ENCODE measurements at places on chromosomes 3 and 15.
A peak's percentile ranks its signal among the peaks of the same experiment; 100 is the strongest.

DNA sequence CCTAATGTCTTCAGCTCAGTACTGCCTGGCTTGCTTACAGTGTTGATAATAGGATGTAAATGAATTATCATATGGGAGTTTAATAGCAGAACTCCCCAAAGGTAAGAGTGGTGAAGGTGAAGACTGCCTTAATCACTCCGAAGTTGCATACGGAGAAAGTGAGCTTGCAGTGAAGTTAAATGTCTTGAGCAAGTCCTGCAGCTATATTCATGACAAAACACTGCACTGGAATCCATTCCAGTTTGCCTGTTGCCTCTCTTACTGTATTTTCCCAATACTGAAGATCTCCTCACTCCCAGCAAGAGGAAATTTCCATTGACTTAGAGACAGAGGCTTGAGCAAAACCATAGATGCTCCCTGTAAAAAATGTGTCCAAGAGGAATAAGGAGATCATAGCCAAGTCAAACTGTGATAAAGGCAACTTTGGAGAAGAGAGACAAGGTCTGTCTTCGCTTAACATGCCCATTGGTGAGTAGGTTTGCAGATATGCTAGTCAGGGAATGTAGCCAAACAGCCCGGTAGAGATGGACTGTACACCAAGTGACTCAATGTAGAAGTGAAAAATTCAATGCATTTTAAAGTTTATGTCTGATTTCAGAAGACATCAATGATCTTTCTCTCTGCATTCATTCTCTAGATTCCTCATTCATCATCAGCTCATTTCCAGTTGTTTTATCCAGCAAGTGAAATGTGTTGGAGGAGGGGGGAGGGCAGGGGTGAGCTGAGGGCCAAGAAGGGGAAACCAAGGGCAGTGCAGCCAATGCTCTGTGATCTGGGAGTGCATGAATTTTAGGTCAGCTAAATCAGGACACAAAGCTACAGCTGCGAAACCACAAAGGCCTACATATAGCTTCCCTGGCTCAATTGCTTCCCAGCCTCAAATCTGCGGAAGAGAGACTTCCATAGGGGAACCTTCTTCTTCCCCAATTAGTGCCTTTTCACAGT lies 667.1 kb upstream of the NR2F2 start:
- DNase-seq = no peak

GRCh38 chr3:17399586-17399985 lies 342.8 kb downstream of the TBC1D5 start:
- DNase-seq = no peak

DNA sequence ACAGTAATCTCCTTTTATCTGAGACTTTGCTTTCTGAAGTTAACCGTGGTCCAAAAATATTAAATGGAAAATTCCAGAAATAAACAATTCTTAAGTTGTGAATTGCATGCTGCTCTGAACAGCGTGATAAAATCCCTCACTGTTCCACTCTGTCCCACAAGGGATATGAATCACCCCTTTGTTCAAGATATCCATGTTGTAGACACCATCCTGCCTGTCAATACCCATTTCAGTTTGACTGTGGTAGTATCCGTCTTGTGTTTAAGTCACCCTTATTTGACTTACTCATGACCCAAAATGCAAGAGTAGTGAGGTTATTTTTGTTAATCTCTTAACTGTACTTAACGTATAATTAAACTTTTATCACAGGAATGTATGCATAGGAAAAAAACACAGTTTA lies 435.0 kb downstream of the SHQ1 start:
- DNase-seq = no peak

DNA sequence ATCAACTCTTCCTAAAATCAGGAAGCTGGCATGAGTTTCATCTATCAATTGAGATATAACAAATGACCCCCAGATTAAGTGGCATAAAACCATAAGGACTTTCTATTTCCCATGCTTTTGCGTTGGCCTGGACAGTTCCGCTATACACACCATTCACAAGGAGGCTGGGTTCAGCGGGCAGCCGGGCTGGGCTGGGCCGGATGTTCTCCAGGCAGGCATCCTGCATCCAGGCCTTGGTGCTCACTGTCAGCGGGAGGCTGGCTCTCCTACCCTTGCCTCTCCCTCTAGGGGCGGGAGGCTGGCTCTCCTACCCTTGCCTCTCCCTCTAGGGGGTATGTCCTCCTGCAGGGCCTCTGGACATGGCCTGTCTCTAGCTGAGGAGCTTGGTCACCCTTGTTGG lies 266.0 kb upstream of the ARRDC4 start:
- no peak for DNase-seq

DNA sequence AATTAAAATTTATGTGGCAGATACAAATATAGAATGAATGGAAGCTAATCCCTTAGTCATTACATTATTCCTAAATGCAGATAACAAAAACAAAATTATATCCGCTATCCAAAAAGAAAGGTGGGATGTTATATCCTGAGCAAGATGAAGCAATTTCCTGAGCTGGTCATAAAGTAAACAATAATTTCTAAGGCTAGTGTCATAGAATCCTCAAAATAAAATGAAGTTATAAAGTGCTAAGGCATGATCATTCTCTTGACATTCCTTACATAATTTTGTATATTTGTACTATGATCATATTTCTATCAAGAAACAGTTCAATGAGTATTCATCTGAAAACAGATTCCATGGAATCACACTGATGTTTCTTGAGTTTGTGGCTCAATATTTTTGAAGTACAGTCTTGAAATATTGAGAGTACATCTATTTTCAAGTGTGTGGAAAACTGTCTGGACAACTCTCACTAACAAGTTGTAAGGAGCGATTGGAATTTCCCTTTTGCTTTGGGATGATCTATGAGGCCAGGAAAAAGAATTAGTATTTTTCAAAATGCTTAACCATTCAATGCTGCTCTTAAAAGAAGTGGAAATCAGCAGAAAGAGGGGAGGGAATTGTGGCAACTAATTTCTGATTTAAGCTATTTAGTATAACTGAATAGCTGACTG lies 92.4 kb downstream of the ABI3BP start:
- no peak for DNase-seq

DNA sequence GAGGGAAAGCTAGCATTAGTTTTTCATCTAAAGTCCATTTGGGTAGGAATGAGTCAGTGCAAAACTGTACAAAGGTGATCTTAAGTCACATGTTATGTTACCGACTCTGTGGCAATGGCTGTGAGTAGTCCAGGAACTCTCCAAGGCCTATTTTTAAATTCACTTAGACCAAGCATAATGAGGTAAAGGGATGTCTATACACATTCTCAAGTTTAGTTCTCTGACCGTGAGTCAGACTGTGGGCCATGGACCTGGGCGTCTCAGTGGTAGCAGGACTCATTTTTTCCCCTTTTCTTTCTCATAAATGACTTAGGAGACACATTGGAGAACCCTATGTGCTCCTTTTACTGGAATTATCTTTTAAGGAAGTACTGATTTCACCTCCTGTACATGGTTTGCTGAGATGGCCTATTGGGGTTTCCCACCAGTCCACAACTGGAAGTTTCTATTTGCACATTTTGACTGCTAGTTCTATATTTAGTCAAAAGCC lies 488.7 kb upstream of the TPRG1 start:
- no peak for DNase-seq

GRCh38 chr15:90818251-90819210 lies 49.9 kb upstream of the FURIN start:
- DNase-seq = no peak

DNA sequence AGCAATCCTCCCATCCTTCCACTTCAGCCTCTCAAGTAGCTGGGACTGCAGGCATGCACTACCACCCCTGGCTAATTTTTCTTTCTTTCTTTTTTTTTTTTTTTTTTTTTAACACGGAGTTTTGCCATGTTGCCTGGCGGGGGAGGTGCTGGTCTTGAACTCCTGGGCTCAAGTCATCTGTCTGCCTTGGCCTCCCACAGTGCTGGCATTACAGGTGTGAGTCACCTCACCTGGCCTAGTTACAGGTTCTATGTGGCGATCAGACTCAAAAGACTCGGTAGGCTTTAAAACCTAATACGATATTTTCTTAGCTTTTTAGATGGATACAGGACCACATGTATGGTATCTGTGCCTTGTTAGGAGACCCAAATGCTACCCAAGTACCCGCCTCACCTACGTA lies 14.0 kb upstream of the SLC25A26 start:
- no peak for DNase-seq

DNA sequence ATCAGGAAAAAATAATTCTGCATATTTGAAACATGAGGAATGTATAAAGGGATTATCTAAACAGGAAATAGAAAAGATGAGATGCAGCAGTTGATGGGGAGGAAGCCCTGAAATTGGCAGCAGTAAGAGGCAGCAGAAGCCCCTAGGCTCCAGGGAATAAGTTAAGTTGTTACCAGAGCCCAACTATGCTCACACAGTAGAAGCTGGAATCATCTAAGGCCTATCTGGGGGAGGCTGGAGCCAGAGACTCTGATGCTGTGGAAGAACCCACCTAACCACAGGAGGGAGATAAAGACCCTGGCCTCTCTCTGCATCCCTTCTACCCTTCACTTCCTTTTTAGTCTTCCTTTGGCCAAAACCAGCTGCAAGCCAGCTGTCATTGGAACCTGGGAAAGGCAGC lies 519.7 kb downstream of the DIPK2A start:
- no peak for DNase-seq

GRCh38 chr15:70494852-70495571 lies 268.3 kb downstream of the UACA start:
- no peak for DNase-seq

- no peak for DNase-seq
Observed at GRCh38 chr15:39657668-39658067, 76.8 kb downstream of the THBS1 start.

DNA sequence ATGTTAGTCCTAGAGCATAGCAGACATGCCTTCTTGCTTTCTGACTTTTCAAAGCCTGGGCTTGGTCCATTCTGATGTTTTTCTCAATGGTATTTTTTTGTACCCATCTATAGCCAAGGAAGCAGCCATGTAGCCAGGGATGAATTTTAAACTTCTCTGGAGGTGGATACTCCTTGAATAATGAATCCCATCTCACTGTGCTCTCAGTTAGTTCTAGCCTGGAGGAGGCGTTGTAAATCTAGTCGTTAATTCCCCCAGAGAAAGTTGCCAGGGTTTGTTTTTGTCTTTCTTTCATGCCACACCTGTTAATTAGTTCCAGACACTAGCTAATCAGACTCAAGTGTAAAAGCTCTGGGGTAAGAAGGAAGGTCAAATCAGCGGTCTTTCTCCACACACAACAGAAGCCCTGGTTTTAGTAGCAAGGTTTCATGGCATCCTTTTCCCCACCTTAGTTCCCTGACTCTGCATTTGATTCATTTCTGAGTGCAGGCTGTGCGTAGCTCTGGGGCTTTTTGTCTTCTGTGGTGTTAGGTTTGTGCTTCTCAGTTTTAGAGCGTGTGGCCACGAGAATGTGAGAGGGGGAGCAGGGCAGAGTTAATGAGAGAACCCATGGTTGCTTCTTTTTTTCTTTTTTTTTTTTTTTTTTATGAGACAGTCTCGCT lies 19.7 kb downstream of the PTPRG start:
- DNase-seq = no peak

GRCh38 chr3:2274526-2274925 lies 175.9 kb downstream of the CNTN4 start:
- DNase-seq = no peak

GRCh38 chr15:88907111-88907510 lies 6.1 kb downstream of the MFGE8 start:
- DNase-seq = no peak

DNA sequence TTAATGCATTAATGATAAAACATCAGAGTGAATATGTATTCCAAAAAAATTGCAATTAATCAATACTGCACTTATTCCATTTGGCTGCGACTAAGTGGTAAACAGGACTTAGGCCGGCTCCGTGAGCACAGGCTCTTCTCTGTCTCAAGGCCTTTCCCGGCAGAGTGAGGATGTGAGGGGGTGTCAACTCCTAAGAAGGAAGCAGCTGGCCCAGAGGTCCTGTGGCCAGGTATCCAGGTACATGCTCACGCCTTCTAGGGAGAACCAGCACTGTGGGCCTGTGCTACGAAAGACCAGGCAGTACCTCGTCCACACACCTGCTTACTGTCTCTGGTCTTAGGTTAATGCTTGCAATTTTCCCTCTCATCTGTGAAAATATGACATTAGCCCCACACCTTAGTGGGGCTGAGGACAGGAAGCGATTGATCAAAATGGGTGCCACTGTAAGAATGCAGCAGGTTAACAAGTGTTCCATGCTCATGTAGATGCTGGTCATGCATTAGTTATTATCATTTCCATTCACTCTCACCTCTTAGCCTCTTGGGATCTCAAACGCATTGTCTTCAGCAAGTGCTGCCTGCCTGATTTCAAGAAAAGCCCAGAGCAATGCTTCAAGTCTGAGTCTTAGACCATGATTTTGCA lies 175.3 kb downstream of the ABHD5 start:
- DNase-seq = peak; percentile 17

DNA sequence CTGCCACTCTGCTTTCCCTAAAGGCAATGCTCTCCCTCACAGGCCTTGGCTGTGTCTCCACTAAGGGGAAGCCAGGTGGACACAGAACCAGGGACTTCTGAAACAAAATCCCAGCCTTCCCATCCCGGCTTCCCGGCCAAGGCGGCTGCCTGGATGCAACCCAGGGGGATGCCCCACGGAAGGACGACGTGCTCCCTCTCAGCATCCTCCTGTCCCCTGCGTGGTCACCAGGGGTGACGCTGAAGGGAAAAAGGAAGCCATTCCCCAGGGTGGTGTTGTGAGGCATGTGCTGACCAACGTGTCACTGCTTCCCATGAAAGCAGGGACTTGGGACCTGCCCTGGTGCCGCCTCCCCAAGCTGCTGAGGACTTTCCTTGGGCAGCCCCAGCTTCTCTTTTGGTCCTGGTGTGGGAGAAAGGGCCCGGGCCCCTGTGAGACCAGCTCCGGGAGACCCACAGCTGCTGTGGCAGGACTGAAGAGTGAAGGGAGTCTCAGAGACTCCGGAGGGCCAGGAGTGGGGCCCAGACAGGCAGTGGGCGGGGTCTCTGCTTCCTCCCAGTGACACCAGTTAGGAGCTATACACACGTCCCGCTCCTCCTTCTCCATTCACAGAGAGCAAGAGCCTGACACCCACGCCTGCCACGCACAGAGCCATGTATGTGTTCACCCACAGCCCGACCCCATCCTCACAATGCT lies 139.2 kb downstream of the NUP210 start:
- DNase-seq = no peak

DNA sequence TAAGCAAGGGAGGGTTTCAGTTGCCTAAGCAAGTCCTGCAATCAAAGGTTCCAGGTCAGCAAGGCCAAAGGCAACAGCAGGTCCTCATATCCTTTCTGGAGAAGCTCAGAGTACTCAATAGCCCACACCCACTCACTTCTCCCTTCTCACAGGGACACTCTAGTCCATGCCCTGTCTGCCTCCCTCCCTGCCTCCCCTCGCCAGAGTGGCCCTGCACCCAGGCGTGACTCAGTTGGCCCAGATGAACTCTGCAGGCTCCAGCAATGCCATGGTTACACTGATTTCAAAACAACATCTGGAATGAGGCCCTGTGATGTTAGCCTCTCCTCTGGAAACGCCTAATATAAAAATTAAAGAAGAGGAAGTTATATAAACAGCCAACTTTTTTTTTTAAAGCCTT lies 32.9 kb downstream of the IL16 start:
- DNase-seq = no peak

- no peak for DNase-seq
Observed at GRCh38 chr3:17631609-17632008, 110.8 kb downstream of the TBC1D5 start.

- DNase-seq = no peak
Observed at GRCh38 chr3:25246913-25247312, 181.2 kb upstream of the RARB start.

- no peak for DNase-seq
Observed at GRCh38 chr3:15708882-15709677, 88.7 kb downstream of the ANKRD28 start.
